ENCODE measurements at places on chromosomes 1 and 21.

DNA sequence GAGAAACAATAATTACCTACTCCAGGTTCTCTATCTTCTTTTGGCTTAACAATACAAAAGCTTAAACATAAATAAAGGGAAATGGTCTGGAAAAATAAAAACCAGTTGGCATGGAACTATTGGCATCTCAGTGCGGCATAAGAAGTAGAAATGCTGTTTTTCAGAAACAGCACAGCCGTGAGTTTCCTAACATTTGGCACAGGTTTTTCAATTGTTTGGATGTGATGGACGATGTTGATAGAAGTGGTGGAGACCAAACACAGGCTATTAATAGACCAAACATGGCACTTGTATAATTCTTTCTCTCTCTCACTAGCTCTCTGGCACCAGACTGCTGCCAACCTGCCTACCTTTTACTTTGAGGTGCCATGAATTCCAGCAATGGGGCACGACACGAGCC lies 36.2 kb downstream of the KCNN3 start:
- DNase-seq = no peak

- DNase-seq = no peak
These were observed 22.4 kb upstream of the ZBTB18 start for GRCh38 chr1:244028701-244029100.

DNA sequence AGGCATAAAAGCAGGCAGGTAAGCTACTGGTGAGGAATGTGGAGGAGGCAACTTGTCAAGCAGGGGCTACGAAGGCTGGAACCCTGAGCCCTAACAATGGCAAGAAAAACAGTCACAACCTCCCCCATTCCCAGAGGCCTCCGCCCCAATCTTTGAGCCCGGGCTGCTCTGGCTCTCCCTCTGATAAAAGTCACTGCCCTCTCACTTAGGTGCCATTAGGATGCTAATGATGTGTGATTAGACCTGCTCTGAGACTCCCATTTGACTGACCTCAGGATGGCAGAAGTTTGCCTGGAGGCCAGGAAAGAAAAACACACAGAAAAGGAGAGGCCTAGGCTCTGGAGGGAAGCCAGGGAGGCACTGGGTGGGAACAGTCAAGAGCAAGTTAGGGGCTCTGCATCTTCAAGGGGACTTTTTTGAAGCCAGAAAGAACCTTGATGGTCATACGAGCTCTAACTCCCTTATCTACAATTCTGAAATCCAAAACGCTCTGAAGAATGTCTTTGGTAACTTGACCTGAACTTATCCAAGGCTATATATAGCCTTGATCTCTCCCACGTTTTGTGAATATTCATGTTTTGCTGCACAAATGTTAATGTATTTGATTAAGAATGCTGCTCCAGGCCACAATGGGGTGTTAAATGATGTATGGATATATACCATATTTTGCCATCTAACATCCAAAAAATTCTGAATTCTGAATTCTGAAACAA lies 98.9 kb downstream of the TRABD2B start:
- DNase-seq = no peak

DNA sequence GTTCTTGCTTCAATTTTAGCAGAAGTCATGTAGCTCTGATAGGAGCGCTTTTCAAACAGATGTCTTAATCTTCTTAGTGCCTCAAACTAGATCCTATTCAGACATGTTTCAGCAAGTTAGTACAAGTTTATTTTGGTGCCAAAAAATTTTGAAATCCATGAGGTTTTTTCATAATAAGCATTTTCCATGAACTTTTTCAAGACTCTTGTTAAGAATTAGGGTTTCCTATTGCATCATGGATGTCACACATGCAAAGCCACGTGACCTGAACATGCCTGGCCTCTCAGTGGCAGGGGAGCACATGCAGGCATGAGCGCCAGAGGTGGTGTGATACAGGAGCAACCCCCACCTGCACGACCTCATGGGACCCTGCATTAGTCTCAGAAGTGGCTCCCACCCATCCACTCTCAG lies 67.6 kb downstream of the POFUT2 start:
- no peak for DNase-seq

DNA sequence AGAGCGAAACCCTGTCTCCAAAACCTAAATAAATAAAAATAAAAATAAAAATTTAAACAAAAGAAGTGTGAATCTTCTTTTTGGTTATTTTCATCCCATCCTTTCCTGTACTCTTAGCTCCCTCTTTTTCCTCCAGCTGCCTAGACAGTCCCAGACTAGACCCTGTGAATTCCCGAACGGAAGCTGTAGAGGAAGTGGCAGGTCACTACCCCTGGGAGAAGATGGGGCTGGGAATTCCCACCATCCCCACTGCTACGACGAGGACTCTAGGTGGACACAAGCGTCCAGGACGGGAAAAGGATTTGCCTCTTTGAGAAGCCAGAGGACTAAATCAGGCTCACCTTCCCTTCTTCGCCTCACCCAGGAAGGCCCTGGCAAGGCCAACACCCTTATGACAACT lies 12.6 kb downstream of the RHBDL2 start:
- DNase-seq = no peak

- no peak for DNase-seq
These were observed 14.7 kb downstream of the TFF2 start for GRCh38 chr21:42336054-42336453.

- no peak for DNase-seq
These were observed 93.9 kb upstream of the CSF3R start for GRCh38 chr1:36576551-36577110.

DNA sequence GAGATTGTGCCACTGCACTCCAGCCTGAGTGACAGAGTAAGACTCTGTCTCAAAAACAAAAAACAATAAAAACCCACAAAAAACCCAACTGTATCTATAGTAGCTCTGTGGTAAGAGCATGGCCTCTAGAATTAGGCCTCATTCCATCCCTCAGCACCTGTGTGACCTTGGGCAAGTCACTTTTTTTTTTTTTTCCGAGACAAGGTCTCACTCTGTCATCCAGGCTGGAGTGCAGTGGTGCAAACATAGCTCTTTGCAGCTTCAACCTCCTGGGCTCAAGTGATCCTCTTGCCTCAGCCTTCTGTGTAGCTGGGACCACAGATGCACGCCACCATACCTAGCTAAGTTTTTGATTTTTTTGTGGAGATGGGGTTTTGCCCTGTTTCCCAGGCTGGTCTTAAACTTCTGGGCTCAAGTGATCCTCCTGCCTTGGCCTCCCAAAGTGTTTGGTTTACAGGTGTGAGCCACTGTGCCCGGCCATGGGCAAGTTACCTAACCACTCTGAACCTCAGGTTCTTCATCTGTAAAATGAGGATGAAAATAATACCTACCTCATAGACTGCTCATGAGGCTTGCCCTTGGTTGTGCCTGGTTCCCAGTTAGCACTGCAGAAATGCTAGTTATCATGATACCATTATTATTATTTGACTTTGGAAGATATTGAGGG lies 15.3 kb upstream of the MYOM3 start:
- no peak for DNase-seq

DNA sequence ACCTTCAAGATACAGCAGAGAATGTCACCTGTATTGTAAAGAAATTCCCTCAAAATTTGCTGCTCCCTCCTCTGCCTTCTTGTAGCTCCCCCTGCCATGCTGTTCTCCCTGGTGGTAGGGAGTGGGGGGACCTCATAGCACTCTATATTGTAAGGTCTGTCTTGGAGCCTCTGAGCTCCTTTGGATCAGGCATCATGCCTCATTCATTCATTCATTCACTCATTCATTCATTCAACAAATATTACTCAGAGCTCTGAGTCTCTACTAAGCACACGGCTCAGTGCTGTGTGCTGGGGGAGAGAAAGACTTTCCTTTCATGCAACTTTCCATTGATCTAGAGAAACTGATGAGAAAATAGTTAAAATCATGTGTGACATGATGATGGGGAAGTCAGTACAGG lies 27.1 kb upstream of the EPHB2 start:
- no peak for DNase-seq
